ENCODE measurements at places on chromosomes 16 and 17. TPM values are rescaled to one million over a fixed set of nuclear protein-coding genes. Genes with fewer than 3 reads are reported as not detected.

- no peak for DNase-seq
These were observed 2.0 kb downstream of the POLR2A start for GRCh38 chr17:7486181-7486580.

- no peak for DNase-seq
These were observed 172.9 kb downstream of the STX8 start for GRCh38 chr17:9402590-9403199.

GRCh38 chr16:71854369-71854948 is 8.7 kb downstream of the ATXN1L start:
- no peak for DNase-seq

DNA sequence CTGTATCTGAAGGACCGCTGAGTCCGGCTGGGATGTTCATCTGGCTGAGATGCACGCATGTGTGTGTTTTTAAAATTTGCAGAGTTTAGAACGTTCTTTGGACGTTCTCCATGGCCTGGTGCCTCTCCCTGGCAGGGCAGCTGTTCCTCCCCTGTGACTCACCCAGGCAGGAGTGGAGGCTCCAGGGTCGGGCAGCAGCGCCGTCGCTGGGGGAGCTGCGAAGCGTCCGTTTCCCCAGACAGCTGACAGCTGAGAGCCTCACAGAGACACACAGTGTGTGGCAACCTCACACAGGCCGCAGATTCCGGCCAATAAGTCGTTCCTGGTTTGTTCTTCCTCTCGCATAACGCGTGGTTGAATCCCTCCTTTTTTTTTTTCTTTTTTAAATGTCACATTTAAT is 80.6 kb downstream of the OR1D5 start:
- no peak for DNase-seq

GRCh38 chr16:9225527-9226316 is 134.3 kb downstream of the HAPSTR1 start:
- no peak for DNase-seq

DNA sequence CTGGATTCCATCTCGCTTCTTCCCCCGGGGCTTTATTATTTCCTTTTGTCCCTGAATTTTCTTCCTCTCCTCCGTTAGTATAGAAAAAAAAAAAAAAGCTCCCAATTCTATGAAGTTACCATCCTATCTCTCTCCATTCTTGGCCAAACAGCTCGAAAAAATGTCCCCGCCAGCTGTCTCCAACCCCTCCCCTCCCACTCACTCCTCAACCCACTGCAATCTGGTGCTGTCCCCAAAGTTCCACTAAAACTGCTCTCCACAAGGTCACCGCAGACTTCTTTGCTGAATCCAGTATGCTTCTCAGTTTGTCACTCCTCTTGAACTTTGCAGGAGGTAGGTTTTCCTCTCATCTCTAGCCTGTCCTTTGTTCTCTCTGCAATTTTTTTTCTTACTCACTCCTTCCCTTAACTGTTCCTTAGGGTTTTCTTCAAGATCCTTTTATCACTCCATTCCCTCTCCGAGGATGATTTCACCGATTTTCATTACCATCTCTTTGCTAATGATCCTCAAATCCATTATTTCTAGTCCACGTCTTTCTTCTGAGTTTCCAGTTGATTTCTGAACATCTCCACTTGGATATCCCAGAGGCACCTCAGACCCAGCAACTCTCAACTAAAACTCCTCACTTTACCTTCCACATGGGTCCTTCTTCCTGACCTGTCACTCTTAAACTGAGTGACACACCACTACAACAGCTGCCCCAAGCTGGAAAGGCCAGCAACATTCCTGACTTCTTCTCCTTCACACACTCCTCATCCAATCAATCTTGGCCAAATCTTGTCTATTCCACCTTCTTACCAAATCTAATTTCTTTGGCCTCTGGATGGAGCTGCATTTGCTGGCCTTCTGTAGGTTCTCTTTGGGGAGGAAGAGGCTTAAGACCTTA is 1.5 kb upstream of the SUMO2 start:
- no peak for DNase-seq

DNA sequence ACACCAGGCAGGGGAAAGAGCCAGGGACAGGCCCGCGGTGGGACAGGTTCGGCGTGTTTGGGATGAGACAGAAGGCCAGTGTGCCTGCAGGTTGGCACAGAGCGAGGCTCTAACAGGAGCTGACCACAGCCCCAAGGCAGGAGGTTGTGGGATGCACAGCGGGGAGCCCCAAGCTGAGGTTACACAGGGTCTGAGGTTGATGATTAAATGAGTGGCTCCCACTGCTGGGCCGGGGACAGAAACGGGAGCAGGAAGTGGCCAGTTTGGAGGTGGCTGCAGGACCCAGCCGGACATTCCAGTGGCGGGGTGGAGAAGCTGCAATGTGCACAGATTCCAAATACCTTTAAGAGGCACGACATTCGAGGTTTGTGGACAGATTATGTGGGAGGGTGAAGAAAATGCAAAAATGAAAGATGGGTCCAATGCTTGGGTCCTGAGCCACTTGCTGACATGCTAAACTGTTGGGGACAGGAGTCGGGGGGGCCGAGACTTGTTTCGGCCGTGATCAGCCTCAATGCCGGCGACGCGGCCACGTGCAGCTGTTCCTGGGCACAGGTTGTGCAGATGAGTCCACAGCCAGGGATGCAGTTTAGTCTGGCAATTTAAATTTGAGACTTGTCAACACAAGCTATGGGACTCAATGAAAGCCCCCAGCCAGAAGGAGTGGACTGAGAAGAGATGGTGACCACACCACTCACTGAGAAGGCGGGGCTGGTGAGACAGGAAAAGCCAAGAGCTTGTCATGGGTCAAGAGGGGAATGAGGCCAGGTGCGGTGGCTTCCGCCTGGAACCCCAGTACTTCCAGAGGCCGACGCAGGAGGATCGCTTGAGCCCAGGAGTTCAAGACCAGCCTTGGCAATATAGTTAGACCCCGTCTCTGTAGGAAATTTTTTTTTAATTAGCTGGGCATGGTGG is 8.7 kb downstream of the ENPP7 start:
- no peak for DNase-seq

The TP53TG3B gene
- not detected for polyA plus RNA-seq

The SNRNP25 gene
- 54.2 TPM for polyA plus RNA-seq

The TRPV2 gene
- polyA plus RNA-seq, result 2.5 TPM

Data from left renal cortex interstitium (tissue), 4 donors.